T-helper 9 cell (primary cell): ENCODE measurements at places on chromosomes 3 and 15.
A peak's percentile ranks its signal among the peaks of the same experiment; 100 is the strongest.

DNA sequence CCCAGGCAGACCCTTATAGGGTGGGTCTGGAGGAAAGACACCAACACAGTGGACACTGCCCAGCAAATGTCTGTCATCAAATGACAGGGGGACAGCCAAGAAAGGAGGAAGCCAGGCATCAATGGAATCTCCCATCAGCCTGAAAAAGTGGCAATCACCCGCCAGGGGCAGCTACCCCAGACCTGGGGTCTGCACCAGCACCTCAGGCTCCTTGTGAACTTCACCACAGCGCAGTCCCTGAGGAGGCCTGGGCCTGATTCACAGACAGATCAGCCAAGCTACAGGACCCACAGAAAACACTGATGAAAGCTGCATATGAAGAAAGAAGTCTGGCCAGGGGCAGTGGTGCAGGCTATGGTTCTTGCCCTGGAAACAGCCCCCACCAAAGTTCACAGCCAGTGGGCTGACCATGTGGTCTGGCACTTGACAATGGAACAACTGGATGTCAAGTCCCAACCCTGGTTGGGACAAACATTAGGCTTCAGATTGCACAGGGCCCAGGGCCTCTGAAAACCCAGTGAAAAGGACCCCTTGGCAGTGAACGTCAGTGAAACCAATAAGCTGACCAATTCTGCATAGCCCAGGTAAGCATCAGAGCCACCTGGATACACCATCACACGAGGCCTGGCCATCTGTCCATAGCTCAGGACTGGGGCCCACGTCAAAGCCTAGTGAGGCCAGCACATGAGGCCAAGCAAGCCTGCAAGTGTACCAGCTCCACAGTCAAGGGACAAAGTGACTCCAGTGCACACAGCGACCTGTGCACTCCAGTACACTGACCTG is 29.1 kb downstream of the ALS2CL start:
- DNase-seq, result no peak

GRCh38 chr15:57551715-57552677 is 39.7 kb upstream of the MYZAP start:
- no peak for DNase-seq

DNA sequence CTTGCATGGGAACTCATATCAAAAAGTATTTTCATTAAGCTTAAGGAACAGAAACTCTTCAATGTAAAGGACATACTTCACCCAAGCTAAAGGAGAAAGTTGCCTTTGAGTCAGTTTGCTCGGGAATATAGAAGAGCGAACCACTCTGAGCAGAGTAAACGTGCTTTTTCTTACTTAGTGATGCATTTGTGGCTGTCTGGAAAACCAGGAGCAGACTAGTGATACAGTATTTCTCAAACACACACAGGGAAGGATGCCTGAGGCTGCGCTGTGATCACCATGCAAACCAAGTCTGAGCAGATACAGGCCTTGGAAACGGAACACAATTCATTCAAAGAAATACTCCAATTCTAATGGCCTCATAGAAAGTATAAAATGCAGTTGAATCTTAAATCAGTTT is 121.0 kb upstream of the CDIN1 start:
- DNase-seq, result no peak

GRCh38 chr3:42412526-42413155 is 2.2 kb upstream of the LYZL4 start:
- DNase-seq, result no peak

GRCh38 chr3:125150525-125151441 is 61.8 kb downstream of the SLC12A8 start:
- peak; percentile 21 for DNase-seq

GRCh38 chr15:79209116-79209515 is 73.4 kb upstream of the ANKRD34C start:
- DNase-seq, result no peak

DNA sequence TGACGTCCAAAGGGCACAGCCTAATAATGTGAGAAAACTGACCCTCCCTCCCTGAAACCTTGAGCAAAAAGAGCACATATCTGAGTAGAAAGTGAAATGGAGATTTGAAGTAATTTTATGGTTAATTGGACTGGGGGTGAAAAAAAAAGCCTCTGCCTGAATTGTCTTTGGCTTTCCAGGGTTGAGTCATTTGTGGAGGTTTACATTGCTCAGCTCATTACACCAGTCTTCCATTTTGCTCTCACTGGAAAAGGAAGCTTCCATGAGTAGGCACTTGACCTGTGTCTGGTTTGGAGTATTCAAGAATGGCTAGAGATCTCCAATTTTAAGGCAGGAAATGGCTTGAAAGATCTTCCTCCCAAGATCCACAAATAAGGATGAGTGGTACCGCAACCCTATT is 273.9 kb downstream of the PDCD6IP start:
- no peak for DNase-seq

GRCh38 chr3:98731720-98732285 is 31.3 kb upstream of the ST3GAL6 start:
- no peak for DNase-seq

- no peak for DNase-seq
Observed at GRCh38 chr3:143483214-143483613, 363.6 kb downstream of the CHST2 start.

GRCh38 chr15:46865155-46865554 is 852.1 kb upstream of the SEMA6D start:
- DNase-seq, result no peak

- no peak for DNase-seq
Observed at GRCh38 chr3:151371526-151371925, 13.0 kb downstream of the P2RY12 start.

- no peak for DNase-seq
Observed at GRCh38 chr15:101451266-101451799, 38.2 kb downstream of the PCSK6 start.

DNA sequence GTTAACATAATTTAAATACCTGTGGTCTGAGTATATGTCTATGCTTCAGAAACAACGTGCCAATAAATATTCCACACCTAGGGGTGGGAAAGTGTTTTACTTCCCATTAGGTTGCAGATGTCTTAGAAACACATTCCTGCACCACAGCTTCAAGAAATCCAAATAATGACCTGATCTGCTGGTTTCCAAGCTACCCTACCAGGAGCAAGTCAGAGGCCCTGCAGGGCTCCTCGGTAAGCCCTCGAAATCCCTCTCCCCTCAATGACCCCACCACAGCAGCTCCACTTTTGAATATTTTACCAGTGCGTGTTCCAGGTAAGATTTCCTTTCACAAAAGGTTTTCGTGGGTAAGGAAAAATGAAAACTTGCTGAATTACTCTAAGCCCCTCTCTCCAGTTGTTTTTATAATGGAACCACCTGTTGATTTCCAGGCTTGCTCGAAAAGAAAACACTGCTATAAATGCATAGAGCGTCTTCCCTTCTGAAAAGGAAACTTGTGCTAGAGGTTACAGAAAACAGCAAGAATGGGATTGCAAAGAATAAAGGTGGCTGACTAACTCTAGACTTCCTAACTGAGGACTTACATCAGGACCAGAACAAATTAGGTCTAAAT is 12.6 kb downstream of the IL12A start:
- no peak for DNase-seq

DNA sequence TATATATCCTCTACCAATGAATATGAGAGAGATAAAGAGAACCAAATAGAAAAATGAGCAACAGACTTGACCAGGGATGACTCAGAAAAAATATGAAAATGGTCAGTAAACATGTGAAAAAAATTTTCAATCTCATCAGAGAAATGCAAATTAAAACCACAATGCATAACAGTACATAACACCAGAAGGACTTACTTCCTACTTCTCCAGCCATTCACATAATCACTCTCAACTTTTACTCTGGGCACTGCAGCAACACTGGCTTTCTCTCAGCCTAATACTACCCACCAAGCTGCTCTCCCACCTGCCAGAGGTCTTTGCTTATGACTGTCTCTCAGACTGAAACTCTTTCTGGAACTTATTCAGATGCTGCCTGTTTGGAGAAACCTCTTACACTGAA is 49.4 kb downstream of the DPH6 start:
- no peak for DNase-seq

GRCh38 chr3:123568034-123568433 is 16.8 kb downstream of the HACD2 start:
- DNase-seq, result no peak

- DNase-seq, result no peak
Observed at GRCh38 chr3:61686228-61686648, 124.9 kb downstream of the PTPRG start.

DNA sequence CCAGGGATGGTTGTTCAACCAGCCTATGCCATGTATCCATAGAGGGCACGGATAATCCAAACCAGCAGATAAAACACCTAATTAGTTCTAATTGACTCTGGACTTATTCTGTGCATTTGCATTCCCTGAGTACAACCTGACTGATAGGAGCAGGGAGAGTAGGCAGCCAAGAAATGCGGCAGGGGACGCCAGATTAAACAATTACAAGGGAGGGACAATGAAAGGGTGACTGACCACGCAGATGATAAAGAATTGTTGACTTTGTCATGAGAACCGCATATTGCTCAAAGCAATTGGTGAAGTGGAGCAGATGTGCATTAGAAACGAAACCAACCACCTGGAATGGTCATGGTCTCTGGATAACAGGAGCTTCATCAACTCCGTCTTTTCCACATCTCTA is 369.1 kb upstream of the FRG2C start:
- DNase-seq, result no peak

GRCh38 chr15:31376511-31376910 is 49.9 kb downstream of the KLF13 start:
- no peak for DNase-seq

- no peak for DNase-seq
Observed at GRCh38 chr3:195267096-195267495, 3.9 kb downstream of the XXYLT1 start.

DNA sequence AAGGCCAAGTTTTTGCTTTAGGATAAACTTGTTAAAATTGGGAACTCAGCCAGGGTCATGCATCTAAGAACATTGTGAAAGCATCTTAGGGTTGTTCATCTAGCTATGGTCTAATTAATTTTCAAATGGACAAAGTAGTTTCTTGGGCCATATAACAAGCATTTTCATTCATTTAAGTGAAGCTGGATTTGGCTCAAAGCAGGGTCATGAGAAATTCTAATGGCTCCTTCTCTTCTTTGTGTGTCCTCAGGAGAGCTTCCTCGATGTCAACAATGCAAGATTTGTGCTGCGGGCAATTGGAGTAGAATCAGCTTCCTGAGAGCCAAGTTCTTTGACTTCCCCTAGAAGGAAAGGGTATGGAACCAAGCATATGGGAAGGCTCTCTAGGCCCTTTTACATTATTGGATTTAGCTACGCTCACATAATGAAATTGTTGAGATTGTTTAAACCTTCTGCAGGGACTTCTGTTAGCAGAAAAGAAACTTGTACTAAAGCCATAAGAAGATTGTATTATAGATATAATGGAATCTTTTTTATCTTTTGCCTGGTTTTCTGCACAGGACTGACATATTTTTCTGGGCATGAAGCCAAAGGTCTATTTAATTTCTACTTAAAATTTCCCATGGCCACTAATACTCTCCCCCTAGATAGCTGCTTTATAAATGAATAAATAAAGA is 1.8 kb upstream of the SAMMSON start:
- DNase-seq, result no peak

DNA sequence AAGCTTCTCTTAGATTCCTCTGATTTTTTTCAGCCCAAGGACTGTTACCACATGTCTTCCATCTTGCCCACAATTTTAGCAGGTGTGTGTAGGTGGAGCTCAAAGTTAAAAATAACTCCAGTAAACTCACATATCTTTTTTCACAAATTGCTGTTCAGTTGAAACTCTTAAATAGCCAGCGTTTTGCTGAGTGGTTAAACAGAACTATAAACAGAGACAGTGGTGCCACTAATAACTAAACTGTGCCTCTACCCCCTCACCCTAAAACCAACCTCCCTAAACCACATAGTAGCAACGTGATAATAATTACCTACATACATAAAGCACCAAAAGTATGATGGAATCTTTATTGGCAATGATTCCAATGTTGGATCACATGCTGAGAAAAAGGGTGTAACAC is 525.1 kb downstream of the PDCD6IP start:
- DNase-seq, result no peak

DNA sequence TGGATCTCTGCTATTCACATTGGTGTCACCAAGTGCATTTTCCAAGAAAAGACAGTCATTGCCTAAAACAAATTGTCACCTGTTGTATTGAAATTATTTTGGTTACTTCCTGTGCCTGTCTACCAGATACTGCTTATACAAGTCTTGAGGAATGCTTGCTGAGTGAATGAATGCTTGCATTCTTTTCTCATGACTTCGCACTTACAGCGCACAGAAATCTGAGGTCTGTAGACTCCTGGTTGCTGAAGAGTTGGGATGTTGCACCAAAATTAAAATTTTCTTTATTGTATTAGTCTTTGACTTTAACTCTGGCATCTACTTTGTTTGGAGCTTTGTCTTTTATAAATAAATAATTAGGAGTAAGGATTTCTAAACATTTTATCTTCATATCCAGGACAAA is 28.4 kb downstream of the SH3GL3 start:
- no peak for DNase-seq

GRCh38 chr3:118850687-118851086 is 184.0 kb downstream of the IGSF11 start:
- DNase-seq, result no peak

GRCh38 chr3:117856354-117856753 is 1146.8 kb downstream of the TUSC7 start:
- no peak for DNase-seq

- no peak for DNase-seq
Observed at GRCh38 chr3:74447221-74447620, 167.2 kb downstream of the CNTN3 start.
